Karpas-422 (cell line): ENCODE measurements at places on chromosomes 6 and 20.

GRCh38 chr20:5933802-5934436 is 16.4 kb downstream of the TRMT6 start:
- DNase-seq = peak; percentile 71

- peak; percentile 54 for DNase-seq
These were observed 39.3 kb downstream of the BEND3 start for GRCh38 chr6:107075951-107076381.

- no peak for DNase-seq
These were observed 214.8 kb downstream of the PRKN start for GRCh38 chr6:162512744-162513143.

GRCh38 chr20:49391404-49392245 is 90.8 kb downstream of the KCNB1 start:
- DNase-seq = no peak

DNA sequence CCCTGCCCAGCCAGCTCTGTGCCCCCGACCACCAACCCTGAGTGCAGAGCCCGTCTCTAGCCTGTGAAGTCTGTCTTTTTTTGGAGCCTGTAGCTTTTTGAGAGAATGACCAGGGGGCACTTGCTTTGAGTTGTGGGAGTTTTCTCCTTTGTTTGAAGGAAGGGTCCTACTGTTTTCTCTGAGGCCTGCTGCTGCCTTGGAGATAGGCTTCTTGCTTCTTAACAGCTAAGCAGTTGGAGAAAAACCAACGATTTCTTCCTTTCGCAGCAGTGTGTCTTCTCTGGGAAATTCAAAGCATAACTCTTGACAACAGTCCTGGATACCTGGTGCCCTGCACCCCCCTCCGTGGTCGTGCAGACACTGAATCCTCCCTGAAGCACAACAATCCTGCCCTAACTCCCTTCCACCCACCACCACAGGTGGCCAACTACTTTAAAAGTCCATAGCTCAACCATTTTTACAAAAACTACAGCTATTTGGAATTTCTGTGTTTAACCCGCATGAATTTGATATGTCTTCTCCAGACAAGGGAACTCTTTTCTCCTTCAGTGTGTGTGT is 61.0 kb downstream of the FAM50B start:
- no peak for DNase-seq

- DNase-seq = no peak
These were observed 183.1 kb downstream of the GMPR start for GRCh38 chr6:16421462-16421960.

GRCh38 chr6:7461416-7461815 is 71.8 kb downstream of the RIOK1 start:
- no peak for DNase-seq

- peak; percentile 52 for DNase-seq
These were observed at the start of gene WFDC5 for GRCh38 chr20:45114465-45115385. TSS of gene WFDC5 (minus strand) at chr20:45115174. CDS start at chr20:45115083, 91 bp downstream.

GRCh38 chr6:52293067-52293466 is 8.5 kb upstream of the MCM3 start:
- no peak for DNase-seq

DNA sequence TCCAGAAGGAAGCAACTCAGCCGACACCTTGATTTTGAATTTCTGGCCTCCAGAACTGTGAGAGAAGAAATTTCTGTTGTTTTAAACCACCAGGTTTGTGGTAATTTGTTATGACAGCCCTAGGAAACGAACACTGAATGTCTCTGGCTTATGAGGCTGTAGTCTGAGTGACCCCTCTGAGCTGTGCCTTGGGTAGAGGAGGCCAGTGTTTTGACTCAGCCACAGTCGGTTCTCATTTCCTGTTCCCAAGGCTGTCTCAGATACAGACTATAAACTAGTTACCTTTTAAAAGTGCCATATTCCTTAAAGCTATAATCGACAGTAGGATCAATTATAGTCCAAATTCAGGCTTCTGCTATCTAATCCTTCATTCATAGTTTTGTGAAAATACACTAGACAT is 391.2 kb upstream of the MAP3K7 start:
- no peak for DNase-seq

DNA sequence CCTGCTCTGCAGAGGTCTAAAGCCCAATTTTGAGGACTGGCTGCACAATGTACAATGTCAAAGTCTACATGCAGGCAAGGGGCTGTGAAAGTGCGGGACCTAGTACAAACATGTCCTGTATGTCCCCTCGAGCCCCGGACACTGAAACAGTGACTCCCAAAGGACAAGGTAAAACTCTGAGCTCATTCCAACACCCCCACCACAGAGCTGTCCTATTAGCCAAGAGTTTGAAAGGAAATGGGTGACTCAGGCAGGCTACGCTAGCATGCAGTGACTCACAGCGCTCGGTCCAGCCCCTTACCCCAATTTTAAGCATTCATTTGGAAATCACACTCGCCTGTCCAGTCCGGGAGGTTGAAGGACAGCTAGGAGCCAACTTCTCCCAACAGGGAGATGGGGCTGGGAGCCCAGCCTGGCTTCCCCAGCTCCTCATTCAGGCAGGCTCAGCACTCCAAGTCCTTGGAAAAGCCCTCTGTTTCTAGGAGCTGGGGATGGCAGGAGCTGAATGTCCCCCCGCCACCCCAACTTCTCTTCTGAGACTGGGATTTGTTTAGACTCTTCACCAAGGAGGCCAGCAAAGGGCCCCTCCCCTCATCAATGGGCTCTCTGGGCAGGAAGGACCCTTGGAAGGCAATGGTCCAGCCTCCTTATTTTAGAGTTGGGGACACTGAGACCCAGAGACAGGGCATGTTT is 3.9 kb downstream of the SDC4 start:
- DNase-seq = no peak

DNA sequence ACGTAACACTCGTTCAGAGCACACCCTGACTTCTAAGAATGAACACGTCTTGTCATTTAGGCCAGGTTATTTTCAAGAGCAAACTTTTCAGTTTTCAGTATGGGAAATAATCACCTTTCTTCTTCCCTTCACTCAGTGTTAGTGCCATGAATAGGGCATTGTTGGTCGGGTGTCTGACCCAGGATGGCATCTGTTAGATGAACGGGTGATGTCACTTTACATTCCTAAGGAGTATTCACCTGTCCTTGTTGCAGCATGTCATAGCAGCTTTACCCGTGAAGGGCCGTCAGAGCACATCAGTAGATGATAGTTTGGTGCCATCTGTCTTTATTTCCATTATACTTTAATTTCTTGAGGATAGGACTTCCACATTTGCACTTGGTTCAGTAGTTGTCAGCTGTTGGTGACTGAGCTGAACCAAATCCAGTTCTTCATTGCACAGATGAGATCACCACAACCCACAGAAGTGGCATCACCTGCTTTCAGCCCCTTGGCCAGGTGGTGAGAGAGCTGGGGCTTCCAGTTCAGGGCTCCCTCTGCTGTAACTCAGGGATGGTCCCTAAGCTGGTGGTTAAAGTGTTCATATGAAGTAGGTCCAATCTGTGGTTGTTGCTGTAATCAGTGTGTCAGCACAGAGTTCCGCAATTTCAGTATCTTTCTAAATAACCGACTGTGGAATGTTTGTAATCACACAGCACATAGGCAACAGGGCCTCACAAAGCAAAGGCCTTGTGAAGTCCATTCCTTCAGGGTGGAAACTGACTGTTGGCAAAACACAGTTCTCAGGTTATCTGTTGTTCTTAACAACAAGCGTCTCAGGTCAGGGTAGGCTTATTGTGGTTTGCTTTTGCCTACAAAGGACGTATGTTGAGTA is 68.2 kb downstream of the FAM120B start:
- DNase-seq = no peak

DNA sequence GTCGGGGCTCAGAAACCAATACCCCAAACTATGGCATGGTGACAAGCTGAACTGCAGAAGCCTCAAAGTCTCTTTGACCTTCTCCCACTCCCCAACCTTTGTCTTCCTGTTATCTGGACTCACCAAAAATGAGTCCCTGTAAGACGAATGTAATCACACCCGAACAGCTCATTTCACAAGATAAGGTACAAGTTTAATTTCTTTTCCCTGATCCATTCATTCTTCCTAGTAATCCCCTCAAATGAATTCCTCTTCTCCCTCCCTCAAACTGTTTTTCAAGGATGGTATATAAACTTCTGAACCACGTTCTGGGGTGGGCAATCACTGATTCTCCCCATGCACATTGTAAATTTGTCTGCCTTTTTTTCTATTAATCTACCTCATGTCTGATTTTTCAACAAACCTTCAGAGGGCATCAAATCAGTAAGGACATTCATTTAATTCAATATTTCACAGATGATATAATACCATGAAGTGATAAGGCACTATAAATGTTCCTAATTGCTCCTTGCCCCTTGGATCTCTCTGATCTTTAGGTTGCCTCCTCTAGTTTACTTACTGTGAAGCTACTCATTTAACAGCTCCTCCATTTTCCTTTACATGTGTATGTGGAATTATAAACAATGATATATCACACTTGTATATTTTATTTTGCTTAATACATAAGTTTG is 77.2 kb downstream of the OR2B2 start:
- DNase-seq = no peak

GRCh38 chr6:5203546-5203945 is 57.2 kb downstream of the LYRM4 start:
- DNase-seq = no peak

- no peak for DNase-seq
These were observed 2.0 kb upstream of the SLC17A3 start for GRCh38 chr6:25875926-25876602.

- DNase-seq = no peak
These were observed 83.1 kb downstream of the KCNQ5 start for GRCh38 chr6:72704979-72705378.

GRCh38 chr20:47557791-47558190 is 56.1 kb downstream of the NCOA3 start:
- DNase-seq = no peak

DNA sequence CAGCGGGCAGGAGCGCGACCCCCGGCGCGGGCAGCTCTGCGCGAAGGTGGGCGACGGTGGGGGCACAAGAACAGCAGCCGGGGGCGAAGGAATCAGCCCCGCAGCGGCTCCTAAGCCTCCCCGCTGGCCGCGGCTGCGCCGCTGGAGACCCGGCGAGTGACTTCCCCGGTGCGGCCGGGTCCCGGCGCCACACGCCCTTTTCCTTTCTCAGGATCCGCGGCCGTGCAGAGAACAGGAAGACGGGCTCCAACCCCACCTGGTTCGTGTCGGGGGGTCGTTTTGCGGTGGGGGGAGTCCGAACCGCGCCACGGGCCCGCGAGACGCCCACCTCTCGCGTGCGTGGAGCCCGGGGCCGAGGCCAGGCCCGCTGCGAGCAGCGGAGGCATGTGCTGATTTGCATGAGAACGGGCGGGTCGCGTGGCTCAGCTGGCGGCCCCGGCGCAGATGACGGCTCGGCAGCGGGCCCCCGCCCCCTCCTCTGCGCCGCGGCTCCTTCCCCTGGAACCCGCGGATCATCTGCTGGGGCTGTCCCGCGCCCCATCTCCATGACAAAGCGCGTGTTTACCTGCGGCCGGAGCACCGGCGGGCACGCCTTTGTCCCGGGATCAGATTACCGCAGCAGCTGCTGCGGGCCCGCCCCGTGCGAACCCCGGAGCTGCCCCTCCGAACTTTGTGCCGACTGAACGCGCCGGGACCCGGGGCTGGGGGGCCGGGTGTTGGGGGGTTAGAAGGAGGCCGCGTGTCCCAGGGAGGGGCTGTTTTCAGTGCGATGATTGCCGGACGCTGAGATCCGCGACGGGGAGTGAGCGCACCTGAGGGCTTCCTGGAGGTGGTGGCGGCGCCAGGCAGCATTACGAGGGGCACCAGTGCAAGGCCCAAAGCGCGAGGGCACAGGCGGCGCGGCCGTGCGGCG is 4.9 kb upstream of the DLL1 start:
- DNase-seq = peak; percentile 58

GRCh38 chr6:17022604-17023003 is 79.2 kb upstream of the STMND1 start:
- no peak for DNase-seq

DNA sequence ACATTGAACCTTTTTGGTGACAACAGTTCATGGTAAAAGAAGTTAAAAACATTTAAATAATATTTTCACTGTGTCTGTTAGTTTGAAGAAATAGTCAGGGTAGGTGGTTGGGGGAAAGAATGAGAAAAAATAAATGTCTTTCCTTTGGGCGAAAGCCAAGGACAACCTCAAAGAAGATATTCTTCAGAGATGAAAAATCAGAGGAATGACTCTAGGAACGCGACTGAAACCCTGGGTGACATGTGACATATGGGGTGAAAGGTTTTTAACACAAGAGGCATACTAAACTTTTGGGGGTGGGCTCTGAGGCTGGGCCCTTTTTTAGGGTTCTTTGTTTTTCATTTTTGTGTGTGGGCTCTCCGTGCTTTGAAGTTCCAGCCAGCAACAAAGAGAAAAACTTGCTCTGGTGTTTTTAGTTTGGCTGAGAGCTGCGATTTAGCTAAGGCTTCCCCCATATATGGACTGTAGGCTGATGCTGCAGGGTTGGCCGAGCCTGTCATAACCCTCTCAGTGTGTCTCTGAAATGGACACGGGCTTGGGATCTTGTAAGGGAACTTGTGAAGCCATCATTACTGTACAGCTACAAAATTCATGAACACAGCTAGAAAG is 610.1 kb upstream of the ARID1B start:
- no peak for DNase-seq
